ENCODE measurements at places on chromosomes 11 and 22.

DNA sequence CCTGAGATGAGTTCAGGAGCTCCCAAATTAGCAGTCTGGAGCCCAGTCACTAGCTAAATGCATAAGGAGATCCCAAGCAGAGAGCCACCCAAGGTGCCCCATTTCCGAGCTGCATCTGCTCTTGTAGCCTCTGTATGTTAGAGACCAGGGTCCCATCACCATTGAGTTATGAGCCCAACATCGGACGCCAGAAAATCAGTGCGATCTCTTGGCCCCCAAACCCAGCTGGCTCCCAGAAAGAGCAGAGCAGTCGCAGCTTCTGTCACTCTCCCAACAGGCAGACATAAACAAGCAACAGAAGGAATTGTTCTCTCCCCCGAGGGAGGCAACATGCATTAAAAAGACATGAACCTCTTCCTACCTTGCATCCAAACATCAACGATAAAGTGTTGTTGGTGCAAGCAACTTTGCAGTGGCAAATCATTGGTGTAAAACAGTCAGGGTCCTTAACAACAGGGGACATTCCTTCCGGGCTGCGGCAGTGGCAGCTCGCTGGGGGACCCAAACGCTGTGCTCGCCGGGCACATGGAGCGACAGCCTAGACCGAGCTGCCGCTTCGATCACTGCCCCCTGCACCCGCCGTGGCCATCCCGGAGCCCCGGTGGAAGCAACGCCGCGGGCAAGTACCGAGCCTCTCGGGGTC lies 907.1 kb downstream of the DLG2 start:
- no peak for DNase-seq

DNA sequence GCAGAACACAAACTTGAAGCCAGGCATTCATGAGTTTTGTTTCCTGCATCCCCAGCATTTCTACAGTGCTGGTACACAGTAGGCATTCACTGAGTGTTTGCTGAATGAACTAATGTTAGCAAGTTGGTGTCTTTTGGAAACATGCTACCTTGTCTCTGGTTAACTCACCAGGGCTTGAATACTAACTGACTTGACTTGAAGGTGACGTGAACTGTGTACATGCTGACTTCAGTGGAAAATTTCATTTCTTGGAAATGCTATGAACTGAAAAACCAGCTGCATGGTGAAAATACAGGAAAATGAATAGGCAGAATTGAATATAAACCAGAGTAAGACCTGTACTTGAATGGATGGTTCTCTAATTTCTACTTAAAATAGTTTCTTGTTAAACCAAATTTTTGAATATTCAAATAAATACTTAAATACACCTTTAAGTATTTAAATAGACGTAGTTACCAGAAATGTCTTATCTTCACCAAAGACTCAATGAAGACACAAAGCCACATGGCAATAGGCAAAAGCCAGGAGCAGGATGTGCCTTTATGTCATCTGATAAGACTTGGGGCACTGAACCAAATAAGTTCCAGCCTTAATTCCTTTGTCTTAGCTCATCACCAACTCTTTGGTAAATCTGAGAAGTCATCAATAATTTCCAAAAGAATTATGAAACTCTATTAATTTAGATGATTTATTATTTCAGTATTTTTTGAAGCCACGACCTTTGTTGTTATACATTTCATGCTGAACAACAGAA lies 39.7 kb upstream of the POU2AF2 start:
- no peak for DNase-seq

DNA sequence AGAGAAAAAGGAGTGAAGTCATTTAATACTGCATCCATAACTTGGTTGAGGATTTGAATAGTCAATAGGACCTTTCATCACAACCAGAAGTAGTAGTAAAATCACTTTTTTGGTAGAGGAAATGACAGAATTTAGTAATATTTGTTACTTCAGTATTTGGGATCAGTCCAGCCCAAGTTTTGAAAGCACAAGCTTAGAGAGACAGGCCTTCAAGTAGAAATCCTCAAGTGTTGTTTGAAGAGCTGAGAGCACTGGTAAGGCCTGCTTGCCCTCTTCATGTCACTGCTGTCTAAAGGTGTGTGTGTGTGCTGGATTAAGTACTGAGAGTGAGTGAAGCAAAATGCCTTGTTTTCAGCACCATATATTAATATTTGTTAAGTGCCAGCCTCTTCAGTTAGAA lies 137.3 kb downstream of the WNT11 start:
- DNase-seq = no peak

- DNase-seq = no peak
These were observed 12.2 kb downstream of the SERHL2 start for GRCh38 chr22:42565956-42566355.

- no peak for DNase-seq
These were observed 23.6 kb downstream of the XRRA1 start for GRCh38 chr11:74925281-74925680.

GRCh38 chr22:43343262-43343669 lies at the start of gene SCUBE1:
Gene SCUBE1 (minus strand): TSS chr22:43343372. CDS start chr22:43343261, 111 bp downstream.
- peak; percentile 3 for DNase-seq

- DNase-seq = no peak
These were observed 320.3 kb upstream of the ZC3H12C start for GRCh38 chr11:109772892-109773291.

DNA sequence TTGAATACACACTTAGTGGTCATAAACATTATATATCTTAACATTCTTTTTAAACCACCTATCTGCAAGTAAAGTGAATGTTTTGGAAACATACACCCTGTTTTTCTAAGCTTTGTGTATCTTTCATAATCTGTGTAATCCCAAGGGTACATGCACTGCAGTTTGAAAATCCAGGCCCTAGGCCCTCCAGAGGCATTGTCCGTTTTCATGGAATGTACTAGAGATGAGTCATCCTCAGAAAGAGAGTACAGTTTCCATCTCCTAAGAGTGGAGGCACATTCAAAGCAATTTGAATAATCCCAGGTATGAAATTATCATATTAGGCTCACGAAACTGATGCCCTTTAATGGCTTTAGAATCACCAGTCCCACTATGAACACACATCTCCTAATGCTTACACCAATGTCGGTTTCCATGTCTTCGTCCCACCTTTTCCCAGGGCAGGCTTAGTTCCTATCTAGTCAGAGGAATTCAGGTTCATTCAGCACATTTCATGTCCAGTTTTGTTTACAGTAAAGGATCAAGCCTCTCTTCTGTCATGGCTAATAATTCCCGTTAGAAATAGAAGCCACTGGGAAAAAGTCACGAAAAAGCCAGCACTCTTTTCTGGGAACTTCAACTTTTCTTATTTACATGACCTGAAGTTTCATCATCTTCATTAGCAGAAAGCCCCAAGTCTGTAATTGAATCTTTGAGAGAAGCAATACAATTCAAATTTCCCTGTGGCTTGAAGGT lies 39.5 kb upstream of the CD44 start:
- no peak for DNase-seq

GRCh38 chr22:43289976-43290721 lies 53.0 kb downstream of the SCUBE1 start:
- no peak for DNase-seq

- no peak for DNase-seq
These were observed 1.6 kb downstream of the KMT5B start for GRCh38 chr11:68211546-68211945.

DNA sequence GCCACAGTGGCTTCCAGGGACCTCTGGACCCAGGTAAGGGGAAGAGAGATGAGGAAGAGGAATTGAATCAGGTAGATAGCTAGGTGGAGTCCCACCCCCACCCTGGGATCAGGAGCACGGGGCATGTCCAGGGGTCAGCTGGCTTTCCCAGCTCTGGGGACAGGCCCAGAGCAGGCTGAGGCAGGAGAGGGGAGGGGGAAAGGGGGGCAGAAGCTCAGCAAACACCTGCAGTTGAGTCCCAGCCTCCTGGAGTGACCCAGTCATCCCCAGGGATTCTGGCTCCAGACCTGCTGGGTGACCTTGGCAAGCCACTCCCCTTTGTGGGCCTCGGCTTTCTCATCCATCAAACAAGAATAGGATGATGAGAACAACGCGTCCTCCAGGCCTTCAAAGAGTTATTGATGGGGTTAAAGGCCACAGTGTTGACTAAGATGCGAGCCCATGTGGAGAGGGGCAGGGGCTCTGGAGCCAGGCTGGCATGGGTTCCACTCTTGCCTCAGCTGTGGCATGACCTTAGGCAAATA lies 16.0 kb downstream of the STARD10 start:
- DNase-seq = no peak

DNA sequence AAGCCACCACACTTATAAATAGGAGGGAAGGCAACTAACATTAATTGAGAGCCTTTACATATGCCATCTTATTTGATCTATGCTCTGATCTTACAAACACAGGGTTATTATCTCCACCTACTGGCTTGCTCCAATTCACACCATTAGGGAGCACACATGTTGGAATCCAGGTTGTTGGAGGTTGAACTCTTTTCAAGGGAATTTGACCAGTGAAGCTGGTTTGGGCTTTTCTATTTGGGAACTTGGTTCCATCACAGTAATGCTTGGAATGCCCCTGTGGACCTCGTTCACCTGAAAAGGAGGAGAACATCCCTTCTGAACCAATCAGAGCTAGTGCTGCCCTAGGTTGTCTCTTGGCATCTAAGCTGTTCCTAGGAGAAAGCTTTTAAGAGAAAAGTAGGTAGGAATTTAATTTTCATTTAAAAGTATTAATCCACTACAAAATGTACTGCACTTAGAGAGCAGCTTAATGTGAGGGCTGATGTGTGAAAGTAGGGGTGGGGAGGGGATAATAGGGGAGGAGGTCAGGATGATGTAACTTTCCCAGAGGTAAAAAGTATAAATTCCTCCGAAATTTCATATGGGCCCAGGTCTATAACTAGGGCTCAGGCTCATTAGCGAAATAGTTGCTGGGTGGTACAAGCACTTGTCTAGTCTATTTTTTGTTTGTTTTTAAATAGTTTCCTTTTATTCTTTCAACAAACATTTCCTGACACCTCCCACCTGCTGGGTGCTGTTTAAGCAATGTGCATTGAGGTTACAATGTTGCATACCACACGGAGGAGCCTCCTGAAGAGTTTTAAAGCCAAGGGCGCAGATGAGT lies 7.6 kb upstream of the MICAL2 start:
- DNase-seq = no peak

DNA sequence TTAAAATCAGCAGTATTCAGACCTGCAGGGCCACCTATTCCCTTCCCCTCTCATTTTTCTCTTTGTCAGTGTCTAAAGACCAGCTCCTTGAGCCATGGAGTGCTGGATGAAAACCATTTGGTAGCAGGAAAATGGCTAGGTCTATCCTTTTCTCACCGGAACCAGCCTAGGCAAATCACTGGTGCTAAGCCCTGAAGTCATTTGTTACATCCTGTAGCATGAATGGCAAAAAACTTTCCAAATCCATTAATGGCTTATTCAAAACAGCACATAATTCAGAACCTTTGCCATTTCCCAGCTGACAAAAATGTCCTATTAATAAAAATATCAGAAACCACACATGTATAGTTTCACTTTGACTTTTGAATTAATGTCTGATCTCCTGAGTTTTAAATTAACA lies 209.5 kb upstream of the E2F8 start:
- no peak for DNase-seq

- no peak for DNase-seq
These were observed 673.1 kb downstream of the KCNA4 start for GRCh38 chr11:29343465-29344333.

DNA sequence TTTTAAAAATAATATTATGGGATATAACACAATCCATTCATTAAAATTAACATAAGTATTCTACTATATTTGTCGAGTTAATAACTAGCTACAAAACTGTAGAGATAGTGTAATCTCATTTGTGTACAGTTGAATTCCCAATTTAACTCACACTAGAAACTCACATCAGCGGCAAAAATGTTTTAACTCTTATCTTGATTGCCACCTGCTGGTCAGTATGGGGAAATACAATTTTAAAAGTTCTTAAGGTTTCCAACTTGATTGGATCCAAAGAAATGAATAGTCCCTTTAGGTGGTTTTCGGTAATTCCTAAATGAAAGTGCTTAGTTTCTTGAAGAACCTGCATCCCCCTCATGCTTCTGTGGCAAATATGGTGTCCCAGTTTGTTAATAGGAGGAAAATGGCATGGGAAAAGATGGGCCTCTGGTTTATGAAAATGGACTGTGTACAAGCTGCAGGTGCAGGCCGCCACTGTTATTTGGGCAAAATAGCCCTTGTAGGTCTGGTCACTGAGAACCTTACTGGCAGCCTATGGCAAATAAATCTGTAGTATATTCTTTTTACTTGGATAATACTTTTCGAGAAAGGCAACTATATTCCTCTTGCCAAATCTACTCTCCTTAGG lies 33.7 kb upstream of the SLC17A6 start:
- DNase-seq = no peak

DNA sequence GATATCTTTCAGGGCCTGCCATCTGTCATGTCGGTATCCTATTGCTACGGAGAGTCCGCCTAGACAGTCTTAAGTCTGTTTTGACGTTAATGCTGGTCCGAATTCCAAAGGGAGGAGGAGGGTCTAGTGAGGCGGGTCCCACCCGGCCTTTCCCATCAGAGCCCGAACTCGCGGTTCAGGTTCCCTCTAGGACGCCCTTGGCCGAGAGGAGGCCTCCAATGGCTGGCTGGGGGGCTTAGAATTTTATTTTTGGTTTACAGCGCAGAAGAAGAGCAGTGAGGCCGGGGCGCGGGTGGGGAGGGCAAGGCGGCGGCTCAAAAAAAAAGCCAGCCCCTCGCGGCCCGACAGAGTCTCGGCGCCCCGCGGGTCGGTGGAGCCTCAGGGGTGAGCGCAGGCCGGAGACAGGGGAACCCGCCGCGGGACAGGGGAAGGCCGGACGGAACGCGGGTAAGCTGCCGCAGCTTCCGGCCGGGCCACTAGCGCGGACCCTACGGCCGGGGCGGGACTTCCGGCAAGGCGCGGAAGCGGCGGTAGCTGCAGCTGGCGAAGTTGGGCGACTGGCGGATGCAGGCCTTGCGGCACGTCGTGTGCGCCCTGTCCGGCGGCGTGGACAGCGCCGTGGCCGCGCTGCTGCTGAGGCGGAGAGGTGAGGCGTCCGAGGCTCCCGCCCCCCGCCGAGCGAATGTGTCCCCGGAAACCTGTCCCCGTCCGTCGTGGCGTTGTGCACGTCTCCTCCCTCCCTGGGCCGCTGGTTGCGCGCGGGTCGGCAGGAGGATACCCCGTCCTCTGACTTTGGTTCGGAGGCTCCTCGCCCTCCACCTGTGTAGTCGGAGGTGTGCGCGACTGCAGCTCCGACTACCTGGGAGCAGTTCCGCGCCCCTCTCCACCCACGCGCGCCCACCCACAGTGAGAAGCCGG lies at the start of gene TRMU:
TSS of gene TRMU (plus strand) at position 514 of the 918 bp plus-strand sequence. CDS start at position 565, 51 bp downstream.
- DNase-seq = peak; percentile 44

DNA sequence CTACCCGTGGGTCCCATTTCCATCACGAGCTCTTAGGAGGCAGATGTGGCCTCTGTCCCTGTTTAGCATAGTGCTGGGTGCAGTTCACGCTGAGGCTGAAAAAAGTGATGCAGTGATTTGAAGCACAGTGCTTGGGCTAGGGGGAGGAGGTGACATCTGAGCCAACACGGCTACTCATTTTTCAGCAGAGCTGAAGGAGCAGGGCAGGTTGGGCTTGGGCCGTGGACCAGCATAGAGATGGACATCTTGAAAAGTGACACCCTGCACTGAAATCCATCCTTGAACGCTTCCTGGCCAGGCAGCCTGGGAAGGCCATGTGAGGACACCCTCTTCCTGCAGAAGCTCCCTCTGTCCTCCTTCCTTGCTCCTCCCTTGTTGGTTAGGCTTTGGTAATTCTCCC lies 66.4 kb downstream of the ADAMTS15 start:
- no peak for DNase-seq
